ENCODE measurements at places on chromosomes 2 and 18.

- no peak for DNase-seq
These were observed 71.1 kb downstream of the OSR1 start for GRCh38 chr2:19287324-19287723.

DNA sequence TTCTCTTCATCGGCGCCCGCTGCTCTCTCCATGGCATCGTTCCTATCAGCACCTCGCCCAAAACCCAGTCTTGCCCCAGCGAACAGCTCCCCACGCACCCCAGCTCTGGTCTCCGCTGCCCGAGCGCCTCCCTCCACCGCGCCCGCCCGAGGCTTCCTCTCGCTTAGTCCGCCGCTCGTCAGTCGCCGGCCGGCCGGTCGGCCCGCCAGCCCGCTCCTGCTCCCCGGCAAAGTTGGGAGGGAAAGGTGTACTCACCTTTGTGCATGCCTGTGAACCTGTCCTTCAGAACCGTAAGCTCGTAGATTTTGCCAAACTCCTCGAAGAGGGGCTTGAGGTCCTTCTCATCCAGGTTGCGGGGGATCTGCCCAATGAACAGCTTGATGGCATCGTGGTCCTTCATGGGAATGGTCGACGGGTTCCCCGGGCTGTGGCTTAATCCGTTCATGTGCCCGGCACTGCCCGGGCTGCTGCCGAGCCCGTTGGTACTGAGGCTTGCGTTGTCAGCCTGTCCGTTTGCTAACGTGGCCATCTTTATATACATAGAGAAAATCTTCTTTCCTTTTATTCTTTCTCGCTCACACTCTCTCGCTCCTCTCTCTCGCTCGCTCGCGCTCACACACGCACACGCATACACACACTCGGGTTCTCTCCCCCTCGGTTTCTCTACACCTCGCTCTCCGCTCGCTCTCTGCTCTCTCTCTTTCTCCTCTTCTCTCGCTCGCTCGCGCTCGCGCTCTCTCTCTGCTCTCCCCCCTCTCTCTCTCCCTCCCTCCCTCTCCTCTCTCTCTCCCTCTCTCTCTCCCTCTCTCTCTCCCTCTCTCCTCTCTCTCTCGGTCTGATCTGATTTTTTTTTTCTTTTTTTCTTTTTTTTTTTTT lies at the start of gene CELF4:
Gene CELF4, minus strand, starts transcription at position 698 of the 876 bp plus-strand sequence.
- DNase-seq: no peak

DNA sequence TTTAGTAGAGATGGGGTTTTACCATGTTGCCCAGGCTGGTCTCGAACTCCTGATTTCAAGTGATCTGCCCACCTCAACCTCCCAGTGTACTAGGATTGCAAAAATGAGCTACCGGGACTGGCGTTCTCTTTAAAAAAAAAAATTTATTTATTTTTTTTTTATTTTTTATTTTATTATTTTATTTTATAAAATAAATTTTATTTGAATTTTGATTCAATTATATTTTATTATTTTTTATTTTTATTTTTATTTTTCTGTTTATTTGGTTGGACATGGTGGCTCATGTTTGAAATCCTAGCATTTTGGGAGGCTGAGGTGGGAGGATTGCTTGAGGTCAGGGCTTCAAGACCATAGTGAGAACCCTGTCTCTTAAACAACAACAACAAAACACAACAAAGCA lies 32.5 kb downstream of the EEF1B2 start:
- DNase-seq: no peak

DNA sequence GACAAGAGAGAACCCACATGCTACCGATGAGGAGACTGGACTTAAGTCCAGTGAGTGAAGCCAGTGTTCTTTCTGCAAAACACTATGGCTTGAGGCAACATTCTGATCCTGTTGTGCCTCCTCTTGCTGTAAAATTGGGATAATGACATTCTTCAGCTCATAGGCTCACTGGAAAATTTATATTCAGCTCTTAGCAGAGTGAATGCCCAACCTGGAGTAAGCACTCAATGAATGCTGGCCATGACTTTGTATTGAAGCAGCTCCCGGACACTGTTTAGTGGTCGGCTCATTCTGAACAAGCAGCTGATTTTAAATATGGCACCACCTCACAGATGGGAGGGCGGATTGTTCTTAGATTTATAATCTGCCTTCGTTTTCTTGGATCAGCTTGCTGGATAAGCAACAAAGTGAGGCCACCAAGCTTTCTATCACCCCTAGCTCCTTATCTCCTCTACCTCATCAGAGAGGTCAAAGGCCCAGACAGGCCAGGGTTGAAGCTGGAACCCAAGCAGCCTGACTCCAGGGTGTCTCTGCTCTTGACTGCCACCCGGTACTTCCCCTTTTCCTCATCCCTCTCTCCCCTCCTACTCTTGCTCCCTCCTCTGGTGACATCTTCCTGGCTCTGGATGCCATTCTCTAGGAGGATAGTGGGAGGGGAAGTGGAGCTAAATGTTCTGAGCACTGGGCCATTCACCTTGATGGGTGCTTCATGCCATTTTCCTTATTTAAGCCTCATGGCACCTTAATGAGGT lies 11.5 kb downstream of the SLC9A4 start:
- no peak for DNase-seq

DNA sequence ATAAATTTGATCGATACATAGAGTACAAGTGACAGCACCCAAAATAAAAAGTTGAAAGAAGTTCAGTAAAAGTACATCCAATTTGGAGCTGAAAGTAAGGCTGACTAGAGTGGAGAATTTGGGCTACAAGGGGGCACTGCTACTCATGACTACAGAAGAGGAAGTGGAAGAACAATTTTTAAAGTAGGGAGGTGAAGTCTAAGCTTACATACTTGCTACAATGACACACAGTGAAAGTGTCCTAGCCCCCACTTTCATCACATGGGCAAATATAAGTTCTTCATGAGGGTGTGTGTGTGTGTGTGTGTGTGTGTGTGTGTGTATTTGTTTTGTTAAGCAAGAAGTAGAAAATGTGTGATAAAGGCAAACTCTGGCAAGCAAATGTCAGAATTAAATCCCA lies 45.7 kb downstream of the MAP3K2 start:
- no peak for DNase-seq

GRCh38 chr2:164621764-164622105 lies 453 bp upstream of the GRB14 start:
- no peak for DNase-seq

DNA sequence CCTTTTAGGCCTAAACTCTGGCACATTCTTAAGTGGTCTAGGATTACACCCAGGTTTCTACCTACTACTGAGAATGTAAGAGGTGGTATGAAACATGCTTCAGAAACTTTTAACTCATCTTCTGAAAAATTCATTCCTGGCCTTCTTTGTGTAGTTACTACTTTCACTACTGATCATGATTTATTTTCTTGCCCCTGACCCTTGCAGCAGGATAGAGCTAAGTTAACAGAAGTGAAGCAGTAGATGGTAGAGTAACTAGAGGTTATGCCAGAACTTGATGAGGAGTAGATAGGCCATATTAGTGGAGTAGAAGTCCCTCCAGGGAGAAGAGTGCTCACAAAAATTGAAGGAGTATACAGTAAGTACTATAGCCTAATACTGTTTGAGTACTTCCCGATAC lies 75.5 kb upstream of the MSTN start:
- no peak for DNase-seq

- DNase-seq: no peak
These were observed 298.2 kb upstream of the NXPH2 start for GRCh38 chr2:139078376-139078775.

DNA sequence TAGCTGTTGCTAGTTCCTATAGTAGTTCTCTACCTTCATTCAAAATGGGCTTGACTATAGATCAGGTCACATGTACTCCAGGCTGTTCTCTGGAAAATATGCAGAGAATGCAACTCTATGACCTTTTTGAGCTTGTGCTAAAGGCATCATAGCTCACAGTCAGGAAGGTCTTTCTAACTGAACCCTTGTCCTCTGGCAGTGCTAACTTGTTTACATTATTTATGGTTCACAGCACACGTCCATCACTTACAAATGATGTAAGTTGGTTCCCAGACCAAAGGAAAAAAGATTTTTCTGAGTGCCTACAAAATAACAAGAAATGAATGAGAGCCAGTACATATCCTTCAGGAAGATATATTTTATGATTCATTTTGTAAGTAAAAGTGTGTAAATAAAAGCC lies 236.1 kb downstream of the GCA start:
- DNase-seq: no peak

DNA sequence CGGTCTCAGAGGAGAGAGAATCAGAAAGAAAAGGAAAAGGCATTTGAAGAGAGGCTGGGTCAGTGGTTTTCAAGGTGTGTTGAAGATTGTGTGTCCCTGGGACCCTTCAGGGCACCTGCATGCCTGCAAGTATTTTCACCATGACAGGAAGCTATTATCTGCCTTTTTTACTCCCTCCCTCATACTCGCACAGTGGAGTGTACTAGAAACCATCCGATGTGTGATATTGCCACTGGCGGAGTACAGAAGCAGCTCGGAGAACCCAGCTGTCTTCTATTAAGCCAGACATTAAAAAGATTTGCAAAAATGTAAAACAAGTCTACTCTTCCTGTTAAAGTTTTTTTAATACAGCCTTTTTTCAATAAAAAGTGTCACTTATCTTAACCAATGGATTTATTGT lies 33.7 kb upstream of the RFX8 start:
- no peak for DNase-seq

DNA sequence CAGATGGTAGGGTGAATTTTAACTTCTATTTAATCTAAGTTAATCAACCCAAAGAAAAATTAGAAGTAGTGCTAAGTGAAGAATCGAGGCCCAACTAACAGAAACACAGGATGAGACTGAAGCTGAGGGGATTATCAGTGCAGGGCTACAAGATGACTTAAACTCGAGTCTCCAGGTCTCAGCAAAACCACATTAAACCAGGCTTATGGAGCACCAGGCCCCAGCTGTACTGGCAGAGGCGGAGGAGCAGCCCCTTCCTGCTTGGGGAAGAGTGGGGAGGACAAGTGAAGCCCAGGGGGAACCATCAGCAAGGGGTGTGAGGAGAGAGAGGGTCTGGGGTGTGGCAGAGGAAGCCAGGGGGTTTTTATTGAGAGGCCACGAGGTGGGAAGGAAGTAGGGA lies 135.9 kb upstream of the EPAS1 start:
- no peak for DNase-seq

DNA sequence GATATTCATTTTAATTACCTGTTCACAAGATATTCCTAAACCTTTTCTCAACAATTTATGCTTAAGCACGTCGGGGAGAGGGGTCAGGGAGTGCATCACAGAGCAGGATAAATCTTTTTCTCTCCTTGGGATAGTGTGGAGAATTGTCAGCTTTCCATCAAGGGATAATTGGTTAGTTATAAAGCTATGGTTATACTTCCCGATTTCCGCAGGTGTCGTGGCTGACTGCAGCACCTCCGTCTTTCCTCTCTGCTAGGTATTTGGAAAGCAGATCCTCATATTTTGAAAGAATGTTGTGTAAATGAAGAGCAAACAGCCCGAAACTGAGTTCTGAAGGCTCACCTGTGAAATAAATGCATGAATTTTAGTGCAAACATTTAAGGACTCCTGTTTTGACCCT lies 778 bp downstream of the DYNC2LI1 start:
- DNase-seq: no peak

DNA sequence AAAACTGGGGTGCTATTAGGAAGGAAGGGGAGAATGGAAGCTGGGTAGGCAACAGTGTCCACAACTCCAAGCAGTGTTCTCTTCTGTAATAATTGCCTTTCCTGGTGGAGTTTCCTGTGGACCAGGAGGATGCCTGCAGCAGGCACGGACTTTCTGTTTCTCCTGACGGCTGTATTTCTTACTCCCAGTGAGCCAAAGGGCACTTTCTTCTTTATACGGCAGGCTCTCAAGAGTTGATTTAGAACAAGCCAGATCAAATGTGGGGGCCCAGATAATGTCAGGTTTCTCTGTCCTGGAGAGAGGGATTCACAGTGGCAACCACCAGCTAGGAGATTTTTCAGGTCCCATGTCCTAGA lies 13.0 kb upstream of the PROC start:
- no peak for DNase-seq

DNA sequence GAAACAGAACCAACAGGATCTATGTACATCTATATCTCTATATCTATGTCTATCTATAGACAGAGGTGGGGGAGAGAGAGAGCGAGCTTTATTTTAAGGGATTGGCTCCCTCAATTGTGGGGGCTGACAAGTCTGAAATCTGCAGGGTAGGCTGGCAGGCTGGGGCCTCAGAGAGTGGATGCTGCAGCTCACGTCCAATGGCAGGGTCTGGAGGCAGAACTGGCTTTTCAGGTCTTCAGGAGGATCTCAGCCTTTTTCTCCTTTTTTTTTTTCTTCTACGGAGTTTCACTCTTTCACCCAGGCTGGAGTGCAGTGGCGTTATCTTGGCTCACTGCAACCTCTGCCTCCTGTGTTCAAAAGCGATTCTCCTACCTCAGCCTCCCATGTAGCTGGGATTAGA lies 77.2 kb downstream of the ARL4C start:
- no peak for DNase-seq

DNA sequence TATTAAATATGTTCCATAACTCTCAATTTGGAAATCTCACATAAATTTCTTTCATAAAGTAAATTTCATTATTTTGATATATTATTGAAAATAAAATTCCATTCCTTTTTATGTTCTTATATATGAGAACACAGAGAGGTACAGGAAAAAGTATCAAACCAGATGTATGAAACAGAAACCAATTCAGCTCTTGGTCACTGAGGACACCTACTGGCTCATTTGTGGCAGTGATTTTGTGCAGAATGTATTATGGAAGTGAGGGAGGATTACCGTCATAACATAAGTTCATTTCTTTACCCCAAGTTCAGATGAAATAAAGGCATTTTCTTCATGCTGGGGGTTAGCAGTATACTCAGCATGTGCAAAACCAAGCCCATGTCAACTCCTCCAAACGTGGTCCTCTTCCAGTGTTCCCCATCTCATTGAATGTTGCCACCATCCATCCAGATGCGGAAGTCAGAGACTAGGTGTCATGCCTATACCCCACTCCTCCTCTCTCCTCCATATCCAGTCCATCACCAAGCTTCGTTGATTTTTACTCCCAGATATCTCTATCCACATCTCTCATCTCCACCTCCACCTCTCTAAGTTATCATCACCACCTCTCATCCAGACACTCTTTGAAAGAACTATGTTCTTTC lies 41.7 kb upstream of the MALL start:
- DNase-seq: peak; percentile 4

GRCh38 chr2:180006231-180006630 lies 866 bp downstream of the CWC22 start:
- peak; percentile 6 for DNase-seq

- DNase-seq: no peak
These were observed 251.6 kb downstream of the AFF3 start for GRCh38 chr2:99890568-99891427.

- no peak for DNase-seq
These were observed 346.9 kb downstream of the DYSF start for GRCh38 chr2:71800106-71800809.

DNA sequence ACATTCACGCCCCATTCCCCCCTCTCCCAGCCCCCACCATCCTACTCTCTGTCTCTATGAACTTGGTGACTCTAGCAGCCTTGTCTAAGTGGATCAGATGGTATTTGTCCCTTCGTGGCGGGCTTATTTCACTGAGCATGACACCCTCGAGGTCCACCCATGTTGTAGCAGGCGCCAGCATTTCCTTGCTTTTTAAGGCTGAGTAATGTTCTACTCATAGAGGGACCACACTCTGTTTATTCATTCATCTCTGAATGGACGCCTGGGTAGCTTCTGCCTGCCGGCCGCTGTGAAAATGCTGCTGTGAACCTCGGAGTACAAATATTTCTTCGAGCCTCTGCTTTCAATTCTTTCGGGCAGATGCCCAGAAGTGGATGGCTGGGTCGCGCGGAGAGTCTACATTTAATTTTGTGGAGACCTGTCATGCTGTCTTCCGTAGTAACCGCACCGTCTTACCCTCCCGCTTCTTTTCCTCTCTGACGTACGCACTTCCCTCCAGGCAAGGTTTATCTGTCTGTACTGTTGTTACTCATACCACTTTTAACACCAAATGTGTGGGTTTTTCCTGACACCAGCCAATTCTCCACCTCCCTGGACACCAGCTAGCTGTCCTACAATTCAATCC lies 5.6 kb downstream of the CROCC2 start:
- no peak for DNase-seq

Measured in thymus (tissue), 14 donors.